Stimulated activated CD8-positive, alpha-beta memory T cell treated with anti-CD3 and anti-CD28 coated beads, Interleukin-15, amount 100 ng/mL, for 24 hours (primary cell): ENCODE measurements at places on chromosomes 1 and 21.

- no peak for DNase-seq
Measured at GRCh38 chr1:182956708-182957365, 3.9 kb upstream of the SHCBP1L start.

DNA sequence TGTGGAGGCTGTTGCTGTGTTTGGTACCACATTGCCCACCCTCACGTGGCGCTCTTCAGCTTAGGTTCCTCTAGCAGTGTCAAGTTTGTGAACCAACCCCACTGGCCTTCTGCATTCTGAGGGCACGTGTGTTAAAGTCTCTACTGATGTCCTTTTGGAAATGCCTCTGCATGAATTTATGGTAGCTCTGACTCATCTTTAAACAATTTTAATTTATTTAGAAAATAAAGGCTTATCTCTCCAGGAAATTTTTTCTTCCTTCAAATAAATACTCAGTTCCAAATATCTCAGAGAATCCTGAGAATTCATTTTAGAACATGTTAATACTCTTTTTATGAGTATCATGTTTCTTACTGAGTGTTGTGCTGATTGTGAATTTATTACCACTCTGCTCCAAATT, 5.5 kb downstream of the CD1D start:
- DNase-seq, result no peak

- DNase-seq, result no peak
Measured at GRCh38 chr1:200139661-200140250, 112.2 kb downstream of the NR5A2 start.

DNA sequence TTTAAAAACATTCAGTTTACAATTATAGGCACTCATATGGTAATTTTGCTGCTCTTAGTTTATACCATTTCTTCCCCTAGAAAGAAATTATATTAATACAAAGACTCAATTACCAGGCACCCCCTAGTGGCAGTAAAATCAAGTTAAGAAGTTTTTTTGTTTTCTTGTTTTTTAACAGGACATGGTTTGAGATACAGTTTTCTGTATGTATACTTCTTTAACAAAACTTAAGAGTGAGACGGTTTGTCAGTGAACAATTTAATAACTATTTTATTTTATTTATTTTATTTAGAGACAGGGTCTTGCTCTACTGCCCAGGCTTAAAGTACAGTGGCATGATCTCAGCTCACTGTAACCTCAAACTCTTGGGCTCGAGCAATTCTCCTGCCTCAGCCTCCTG, 224.6 kb downstream of the FAF1 start:
- DNase-seq, result no peak

GRCh38 chr1:52054496-52055065, 410 bp downstream of the TXNDC12 start:
- no peak for DNase-seq
